Myocyte (in vitro differentiated cells): ENCODE measurements at places on chromosomes 2 and 18. TPM values are rescaled to one million over a fixed set of nuclear protein-coding genes. Genes with fewer than 3 reads are reported as not detected.
A peak's percentile ranks its signal among the peaks of the same experiment; 100 is the strongest.

DNA sequence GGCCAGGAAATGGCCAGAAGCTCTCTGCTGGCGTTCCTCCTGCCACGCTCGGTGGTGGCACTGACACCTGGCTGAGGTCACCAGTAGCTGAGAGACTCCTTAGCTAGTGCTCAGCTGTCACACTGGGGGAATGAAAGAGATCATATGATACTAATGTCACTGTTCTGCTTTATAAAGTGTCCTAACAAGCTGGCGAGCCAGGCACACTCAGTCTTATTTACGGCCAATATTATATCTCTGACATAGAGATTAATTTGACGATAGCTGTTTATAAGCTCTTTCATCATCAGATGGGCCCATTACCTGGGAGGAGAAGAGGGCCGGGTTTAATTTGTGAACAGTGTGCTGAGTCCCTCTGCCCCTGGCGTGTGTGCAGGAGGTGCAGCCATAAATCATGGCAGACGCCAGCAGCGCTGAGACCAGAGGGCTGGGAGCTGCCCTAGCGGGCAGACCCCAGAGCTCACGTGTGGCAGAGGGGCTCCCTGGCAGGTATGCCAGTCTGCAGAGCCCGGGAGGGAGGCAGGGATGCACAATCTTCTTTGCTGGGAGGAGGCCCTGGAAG is 246.5 kb downstream of the HAUS1 start:
- no peak for DNase-seq

LIMS2 gene
- total RNA-seq: 6.9 and 8.8 TPM in 2 replicates

GRCh38 chr2:172366596-172367150 is 60.7 kb upstream of the ITGA6 start:
- DNase-seq: no peak

DNA sequence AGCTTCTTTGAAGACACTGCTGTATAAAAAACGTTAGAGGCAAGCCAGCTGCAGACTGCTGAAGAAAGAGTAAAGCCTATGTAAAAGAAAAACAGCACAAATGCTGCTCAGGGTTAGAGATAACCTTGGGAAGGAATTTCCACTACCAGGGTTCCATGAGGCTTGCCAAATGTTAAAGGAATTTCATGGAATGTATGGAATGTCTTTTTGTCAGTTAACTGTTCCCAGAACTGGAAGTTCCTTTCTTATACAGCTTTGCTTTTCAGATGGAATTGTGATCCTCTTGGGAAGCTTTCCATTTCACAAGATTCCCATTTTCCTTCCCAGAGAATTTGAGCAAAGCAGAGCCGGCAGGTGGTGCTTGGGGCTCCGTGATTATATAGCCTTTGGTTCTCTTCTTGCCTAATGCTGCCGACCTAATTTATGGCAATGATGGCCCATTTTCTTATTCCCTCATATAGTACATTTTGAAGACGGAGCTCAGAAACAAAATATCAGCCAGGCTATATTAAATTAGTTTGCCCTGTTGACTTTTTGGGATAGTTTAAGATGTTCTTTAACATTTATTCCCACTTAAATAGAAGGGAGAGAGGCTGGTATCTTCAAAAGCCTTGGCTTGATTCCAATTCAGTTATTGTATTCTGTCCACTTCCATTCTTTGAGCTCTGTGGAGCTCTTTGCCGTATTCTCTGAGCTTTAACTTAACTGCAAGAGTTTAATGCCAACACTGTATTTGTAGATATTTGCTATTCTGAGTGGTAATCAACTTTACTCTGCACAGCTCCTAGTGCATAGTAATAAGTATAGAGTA is 162.3 kb downstream of the PHLPP1 start:
- DNase-seq: peak; percentile 48

DNA sequence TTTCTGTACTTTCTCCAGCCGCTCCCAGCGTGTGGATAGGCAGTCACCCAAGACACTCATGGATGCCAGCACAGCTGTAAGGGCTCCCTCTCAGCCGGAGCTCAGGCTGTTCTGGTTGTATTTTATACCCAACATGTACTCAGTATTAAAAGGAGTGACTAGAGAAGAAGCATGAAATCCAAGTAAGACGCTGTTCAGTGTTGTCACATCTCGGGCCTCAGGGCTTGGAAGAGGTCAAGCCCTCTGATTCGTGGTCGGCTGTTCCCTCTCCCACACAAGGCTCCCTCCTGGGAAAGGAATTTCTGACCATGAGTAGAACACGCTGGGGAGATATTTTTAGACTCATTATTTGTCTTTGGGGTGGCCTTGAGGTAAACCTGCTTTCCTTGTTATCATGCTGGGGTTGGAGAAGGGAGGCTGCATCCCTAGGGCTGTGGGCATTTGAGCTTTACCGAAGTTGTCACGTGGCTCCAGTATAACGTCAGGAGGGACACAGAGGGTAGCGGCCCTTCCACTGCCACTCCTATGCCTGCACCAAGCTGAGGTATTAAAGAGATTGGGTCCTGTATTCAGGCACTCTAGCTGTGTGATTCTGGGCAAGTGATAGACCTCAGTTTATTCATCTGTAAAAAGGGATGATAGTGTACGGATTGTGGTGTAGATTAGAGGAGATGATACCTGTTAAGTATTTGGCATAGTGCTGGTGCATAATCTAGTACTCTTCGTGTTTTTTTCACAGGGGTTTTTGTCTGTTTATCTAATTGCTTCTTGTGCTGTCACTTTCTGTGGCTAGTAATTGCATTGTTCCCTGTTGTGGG is 34.1 kb downstream of the HK2 start:
- DNase-seq: peak; percentile 92

SKOR2 gene
- not detected in 2 replicates for total RNA-seq

GRCh38 chr2:239928391-239929350 is 96.5 kb downstream of the NDUFA10 start:
- no peak for DNase-seq

- no peak for DNase-seq
Observed at GRCh38 chr18:7844418-7844817, 277.3 kb downstream of the PTPRM start.

CHST10 gene
- 8.4 and 8.7 TPM in 2 replicates for total RNA-seq

SPATA3 gene
- not detected in 2 replicates for total RNA-seq

DNA sequence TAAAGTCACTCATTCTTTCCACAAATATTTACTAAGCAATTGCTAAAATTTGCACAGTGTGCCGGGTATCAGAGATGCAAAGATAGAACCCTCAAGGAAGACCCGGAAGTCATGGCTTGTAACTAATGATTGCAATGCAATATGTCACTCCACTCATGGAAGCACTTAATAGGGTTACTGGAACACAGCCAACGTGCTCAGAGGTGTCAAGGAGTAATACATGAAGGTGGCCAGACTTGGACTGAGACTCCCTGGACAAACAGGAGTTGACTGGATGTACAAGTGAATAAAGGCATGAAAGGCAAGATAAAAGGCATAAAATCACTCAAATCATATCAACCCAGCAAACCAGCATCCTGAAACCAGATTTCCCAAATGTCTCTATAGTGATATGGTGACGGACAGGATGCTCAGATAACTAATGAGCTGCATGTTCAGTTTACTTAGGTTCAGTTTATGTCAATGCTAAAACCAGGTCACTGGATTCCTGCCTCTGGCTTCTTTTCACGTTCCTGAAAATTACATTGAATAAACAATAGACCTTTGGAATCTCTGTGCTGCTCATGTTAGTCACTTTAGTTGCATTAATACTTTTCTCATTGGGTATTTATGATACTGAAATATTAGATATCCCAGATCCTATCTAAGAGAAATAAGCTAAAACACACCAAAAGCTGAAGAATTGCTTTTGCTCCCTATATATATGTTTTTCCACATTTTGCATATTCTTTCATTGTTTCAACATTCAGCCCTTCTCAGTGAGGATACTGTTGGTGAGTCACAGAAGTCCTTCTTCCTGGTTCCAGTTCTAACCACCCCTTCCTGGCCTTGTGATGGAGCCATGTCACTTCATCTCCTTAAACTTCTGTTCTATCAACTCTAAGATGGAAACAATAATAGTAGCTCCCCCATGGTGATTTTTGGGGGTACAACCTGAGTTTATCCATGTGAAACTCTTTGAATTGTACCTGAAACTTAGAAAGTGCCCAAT is 688.9 kb upstream of the ID2 start:
- DNase-seq: no peak

DNA sequence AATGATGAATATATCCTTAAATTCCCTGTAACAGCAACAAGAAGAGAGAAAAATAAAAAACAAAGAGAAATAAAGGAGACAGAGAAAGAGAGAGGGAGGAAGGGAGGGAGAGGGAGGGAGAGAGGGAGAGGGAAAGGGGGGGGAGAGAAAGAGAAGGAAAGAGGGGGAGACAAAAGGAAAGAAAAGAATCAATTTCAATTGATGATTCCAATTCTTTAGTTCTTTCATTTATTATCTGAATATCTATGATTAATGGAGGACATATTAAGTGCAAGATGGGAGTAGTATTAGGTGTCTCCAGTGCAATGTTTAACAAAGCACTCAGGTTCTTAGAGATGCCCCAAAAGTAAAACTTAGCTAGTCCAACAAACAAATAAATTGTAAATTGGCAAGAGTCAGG is 97.2 kb upstream of the DPP10 start:
- no peak for DNase-seq

GPR35 gene
- 0.56 and 1.7 TPM in 2 replicates for total RNA-seq

- no peak for DNase-seq
Observed at GRCh38 chr2:181957668-181958067, 28.0 kb upstream of the PPP1R1C start.

EMILIN2 gene
- total RNA-seq: 0.21 and 1.6 TPM in 2 replicates

- DNase-seq: no peak
Observed at GRCh38 chr2:169808221-169808620, 9.6 kb downstream of the SSB start.

DNA sequence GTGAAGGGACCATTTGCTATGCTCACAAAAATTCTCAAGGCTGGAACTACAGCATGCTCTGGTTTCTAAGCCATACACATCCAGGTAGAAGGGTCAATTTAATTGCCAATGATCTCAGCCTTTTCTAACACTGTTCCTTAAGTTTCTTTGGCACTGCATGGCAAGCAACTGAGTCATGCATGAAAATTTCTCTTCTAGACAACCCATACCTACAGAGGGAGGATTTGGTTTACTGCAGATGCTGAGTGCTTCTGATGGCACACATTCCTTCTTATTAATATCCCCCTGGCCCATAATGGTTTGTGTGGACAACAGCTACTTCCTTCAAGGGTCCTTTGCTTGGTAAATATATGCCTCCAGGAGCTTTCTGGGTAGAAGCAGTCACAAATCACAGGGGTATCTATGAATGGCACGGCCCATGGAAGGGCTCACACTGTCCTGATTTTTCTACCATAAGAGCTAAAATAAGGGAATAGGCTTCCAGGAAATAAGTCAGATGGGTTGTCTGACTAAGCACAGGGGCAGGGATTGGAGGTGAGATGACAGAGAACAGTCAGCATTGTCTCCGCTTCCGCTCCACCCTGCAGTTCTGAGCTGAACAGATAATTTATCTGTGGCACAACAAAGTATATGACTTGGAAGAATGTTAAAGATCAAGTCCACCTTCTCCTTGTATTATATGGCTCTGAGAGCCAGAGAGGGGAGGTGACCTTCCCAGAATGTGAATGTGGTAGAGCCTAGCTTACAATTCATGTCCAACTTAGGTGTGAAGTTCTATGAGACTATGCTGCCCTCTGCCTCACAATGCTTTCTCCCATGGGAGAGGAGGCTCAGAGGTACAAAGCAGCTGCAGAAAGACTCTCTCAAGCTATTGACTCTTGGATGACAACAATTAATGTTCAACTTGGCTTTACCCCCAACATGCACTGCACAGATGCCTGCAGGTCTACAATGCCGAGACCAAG is 199.2 kb upstream of the TNP1 start:
- DNase-seq: no peak

DNA sequence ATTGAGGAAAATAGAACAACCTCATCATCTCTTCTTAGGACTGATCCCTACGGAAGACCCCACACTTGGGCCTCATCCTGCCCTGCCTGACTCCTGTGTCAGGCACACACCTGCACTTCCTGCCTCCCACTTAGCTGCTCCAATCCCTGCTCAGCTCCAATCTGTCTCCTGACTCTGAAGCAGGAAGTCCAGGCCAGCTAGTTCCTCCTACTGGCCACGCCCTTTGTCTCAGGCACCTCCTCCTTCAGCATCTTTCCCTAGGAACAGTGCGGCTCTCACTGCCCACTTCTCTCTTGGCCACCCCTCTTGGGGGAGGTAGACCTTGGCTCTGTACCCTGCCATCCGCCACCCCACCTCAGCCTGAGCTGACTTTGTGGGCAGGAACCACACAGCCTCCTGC is 135.8 kb downstream of the CELF4 start:
- no peak for DNase-seq

GRCh38 chr2:105771836-105772235 is 27.1 kb downstream of the NCK2 start:
- DNase-seq: peak; percentile 60

GRCh38 chr2:48131539-48132270 is 225.4 kb upstream of the FBXO11 start:
- peak; percentile 64 for DNase-seq

ALK gene
- total RNA-seq: 0.27 TPM in 1 of 2 replicates, not detected in the other

GRCh38 chr2:179837408-179837807 is 24.0 kb downstream of the ZNF385B start:
- peak; percentile 88 for DNase-seq

DNA sequence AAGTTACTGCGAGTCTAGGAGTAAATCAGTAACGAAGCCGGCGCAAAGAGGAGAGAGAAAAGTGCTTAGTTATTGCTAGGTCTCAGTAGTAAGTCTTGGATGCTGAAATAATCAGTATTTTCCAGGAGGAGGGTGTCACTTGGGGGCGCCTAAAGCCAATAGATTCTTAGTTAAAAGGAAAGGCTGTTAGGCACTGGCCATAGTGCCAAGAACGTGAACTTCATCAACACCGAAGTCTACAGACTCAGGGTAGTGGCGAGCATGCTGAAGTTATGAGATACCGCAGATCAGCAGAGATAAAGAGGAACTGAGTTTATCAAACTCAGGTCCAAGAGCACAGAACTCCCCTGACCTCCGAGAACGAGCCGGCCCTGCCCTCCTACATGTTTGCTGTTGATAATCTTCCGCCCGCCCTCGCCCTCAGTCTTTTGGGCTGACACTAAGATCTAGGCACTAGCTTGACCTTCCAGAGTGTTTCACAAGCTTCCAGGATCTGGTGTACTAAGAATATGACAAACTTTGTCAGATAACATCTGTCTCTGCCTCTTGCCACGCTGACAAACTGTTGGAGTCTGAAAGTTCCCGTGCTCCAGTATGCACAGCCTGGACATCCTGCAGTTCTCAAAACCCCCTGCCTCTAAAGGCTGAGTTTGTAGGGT is 49.2 kb downstream of the CYB5A start:
- no peak for DNase-seq
